NCI-H82 (cell line): ENCODE measurements at places on chromosomes 7 and 10.

DNA sequence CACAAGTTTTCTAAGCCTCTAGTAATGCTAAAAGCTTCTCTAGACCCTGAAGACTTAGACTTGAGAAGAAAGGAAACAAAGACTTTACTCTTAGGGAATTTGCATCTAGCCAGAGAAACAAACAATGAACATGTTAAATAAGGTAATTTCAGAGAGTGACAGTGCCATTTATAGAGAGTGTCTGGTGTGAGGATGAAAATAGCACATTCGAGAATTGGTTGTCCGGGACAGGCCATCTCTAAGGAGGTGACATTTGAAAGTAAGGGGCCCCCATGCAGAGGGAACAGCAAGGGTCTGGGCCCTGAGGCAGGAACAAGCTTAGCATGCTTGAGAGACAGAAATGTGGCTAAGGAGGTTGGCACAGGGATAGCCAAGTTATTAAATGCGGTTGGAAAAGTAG, 48.1 kb downstream of the ADAM22 start:
- DNase-seq: no peak

GRCh38 chr7:7138897-7139296, 43.4 kb upstream of the C1GALT1 start:
- DNase-seq: no peak

DNA sequence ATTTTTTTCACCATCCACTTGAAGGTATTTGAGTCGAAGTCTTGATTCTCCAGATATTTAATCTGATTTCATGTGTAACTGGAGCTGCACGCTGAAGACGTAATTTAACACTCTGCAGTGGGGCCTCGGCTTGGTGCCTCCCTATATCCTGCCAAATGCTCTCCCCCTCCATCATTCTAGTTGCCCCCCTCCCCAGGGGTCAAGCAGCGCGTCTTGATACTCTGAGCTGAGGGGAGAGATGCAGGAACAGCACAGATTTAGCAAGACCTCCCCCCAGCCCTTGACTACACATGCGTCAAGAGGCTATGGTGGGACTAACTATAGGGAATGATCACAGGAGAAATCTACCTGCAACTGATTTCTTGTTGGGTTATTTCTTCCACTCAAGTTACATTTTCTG, 85.8 kb downstream of the PRPF18 start:
- peak; percentile 84 for DNase-seq

- DNase-seq: no peak
Observed at GRCh38 chr10:123885406-123886170, 6.0 kb downstream of the CPXM2 start.

DNA sequence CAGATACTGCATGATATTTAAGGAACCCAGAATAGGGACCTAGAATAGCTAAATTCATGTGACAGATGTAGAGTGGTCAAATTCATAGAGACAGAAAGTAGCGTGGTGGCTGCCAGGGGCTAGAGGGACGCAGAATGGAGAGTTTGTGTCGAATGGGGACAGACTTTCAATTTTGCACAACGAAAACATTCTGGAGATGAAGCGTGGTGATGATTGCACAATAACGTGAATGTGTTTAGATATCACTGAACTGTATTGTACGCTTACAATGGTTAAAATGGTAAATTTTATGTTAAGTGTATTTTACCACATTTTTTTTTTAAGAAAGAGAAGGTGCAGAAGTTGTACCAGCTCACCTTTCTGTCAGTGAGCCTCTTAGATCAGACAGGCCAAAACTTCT, 137.8 kb upstream of the TNS3 start:
- DNase-seq: no peak

GRCh38 chr7:91325726-91326125, 61.5 kb downstream of the FZD1 start:
- DNase-seq: peak; percentile 86

DNA sequence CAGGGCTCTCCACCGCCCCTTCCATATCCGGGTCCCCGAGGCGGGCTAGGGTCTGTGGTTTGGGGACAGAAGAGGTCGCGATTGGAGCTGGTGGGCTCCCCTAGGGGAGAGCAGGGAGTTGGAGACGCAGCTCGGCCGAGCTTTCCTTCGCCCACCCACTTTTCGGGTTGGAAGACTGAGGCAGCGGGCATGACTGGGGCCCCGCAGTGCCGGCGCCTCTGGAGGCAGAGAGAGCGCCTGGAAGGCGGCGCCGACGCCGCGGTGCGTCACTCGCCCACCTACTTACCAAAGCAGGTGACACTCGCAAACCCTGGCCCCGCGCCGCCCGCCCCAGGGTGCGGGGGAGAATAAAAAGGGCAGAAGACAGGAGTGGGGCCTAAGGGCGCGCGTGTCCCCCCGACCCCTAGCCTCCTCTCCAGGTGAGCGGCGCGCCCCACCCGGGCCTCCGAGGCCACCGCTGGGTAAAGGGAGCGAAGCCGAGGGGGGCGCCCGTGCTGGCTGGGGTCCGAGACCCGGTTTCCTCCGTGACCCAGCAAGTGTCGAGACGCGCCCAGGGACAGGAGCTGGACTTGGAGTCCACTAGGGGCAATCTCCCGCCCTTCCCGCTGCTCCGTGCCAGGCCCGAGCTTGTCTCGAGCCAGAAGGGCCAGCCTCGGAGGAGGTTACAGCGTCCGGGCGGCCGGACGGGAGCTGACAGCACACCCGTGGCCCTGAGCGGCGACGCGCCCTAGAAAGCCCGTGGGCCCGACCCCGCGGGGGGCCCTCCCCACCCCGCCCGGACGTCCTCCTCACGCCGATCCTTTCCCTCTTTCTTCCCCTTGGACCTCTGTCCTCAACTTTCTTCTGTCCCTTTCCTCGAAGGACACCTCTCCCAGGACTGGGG, 34.4 kb upstream of the GRID1 start:
- DNase-seq: peak; percentile 46

DNA sequence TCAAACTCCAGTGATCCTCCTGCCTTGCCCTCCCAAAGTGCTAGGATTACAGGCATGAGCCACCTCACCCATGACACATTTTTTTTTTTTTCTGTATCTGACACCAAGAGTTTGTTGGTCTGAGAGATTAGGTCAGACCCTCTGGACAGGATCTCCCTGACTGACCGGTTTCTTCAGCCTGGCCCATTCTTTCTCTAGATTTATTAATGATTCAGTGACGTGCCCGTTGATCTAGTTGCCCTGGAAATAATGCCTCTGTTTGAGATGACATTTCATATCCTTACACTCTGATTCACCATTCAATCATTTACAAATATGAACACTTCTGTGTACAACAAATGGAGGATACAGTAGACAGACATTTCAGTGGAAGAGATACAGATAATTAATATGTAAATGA, 1.4 kb upstream of the ZNF212 start:
- no peak for DNase-seq

- DNase-seq: peak; percentile 79
Observed at GRCh38 chr10:106795619-106796018, 368.9 kb downstream of the SORCS1 start.

GRCh38 chr10:127303105-127303504, 106.7 kb upstream of the INSYN2A start:
- DNase-seq: peak; percentile 27

GRCh38 chr10:74151879-74152722, 1.1 kb downstream of the ADK start:
- no peak for DNase-seq

DNA sequence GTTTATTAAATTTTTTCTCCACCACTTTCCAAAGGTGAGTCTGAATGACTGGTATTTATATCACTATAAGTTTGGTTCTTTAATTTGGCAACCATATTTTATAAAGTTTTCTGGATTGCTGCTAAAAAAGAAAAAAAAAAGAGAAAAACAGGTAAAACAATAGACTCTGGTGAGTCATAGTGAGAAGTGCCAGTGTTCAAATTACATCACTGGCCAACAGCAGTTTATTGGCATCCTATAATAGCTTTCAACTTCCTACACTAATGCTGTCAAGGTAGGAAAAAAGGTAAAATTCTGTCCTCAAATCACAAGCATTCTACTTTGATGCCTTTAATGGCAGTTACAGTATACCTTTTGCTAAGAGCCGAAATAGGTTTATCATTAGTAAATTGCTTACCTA, 808.8 kb downstream of the GRM8 start:
- DNase-seq: no peak

DNA sequence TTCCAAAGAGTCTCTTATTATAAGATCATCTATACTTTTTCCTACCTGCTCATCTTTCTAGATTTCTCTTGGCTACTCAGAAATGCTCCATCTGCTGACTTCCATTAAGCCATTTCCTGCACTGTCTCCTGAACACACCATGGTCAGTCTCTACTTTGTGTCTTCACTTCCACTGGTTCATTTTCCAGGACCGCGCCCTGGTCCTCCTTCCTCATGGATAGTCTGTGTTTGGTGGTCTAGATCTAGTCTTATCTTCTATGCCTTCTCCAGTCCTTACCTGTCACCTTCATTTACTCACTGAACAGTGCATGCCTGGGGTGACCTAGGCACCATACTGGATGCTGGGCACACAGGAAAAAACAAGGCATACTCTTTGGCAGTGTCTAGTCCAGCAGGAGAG, 11.8 kb downstream of the INSYN2A start:
- DNase-seq: no peak

- no peak for DNase-seq
Observed at GRCh38 chr7:138036135-138036534, 34.2 kb upstream of the CREB3L2 start.

- DNase-seq: no peak
Observed at GRCh38 chr7:111845853-111846252, 283.6 kb upstream of the IMMP2L start.

GRCh38 chr10:33547976-33548375, 213.5 kb upstream of the NRP1 start:
- DNase-seq: no peak

GRCh38 chr7:110863258-110863657, 227.7 kb upstream of the LRRN3 start:
- DNase-seq: no peak

DNA sequence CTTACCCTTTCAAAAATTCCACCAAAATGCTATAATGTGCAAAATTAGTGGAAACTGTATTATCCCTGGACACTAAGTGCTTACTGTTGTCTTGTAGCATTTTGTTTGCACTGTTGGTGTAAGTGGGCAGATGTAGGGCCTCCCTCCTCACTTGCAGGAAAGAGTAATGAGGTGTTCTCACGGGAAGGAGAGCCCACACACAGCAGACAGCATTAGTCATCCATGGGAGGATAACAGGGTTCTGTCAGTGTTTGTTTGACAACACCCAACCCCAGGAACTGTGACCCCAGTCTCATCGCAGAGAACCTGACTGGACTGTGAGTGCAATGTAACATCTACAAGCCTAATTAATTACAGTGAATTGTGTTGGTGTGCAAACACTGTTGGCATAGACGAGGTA, 58.7 kb upstream of the VSTM2A start:
- no peak for DNase-seq

GRCh38 chr7:135445690-135446089, 64.2 kb downstream of the CNOT4 start:
- DNase-seq: no peak

DNA sequence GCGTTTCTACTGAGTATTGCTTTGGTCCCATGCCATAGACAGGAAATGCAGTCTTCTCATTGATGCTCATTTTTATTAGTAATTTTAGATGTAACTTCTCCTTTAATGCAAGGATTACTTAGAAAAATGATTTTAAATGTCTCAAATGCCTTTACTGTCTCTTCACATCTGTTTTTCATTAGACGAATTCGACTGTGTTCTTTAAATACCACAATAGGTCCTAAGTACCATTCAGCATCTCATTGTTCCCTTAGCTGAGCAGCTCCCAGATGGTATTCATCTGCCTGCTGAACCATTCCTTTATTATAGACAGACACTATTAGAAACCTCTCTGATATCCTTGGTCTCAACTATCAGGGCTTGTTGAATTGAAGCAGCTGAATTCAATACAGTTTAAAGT, 113.6 kb downstream of the LSMEM1 start:
- no peak for DNase-seq

DNA sequence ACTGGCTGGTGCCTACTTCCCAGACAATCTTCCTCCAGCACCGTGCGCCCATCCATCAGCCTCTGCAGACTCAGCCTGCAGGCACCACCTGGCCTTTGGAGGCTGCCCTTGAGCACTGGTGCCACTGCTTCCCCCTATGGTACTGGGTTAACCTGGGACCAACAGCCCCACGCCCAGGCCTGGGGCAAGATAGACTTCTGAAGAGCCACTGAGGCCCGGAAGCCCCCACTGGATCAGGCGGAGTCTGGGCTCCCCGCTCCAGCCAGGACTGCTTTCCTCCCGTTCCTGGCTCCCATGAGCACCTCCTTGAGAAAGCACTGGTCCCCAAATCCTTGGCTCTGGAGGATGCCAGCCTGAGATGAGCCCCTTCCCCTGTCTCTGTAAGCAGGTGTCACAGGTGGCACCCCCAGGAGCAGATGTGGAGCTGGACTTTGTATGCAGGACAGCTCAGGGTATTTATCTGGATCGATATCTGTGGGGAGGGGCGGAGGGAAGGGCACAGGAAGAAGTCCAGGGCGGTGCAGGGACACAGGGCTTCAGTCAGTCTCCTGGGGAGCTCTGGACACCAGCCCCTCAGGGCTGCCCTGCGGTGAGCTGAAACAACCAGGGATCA, 206.5 kb upstream of the PPP2R2D start:
- no peak for DNase-seq
